ENCODE measurements at places on chromosomes 11 and 22. TPM values are rescaled to one million over a fixed set of nuclear protein-coding genes. Genes with fewer than 3 reads are reported as not detected.

ASPHD2 gene
- 13.1 TPM for total RNA-seq

SMC1B gene
- total RNA-seq = 0.38 TPM

RAG2 gene
- total RNA-seq = not detected

NCR3LG1 gene
- total RNA-seq = 6.0 TPM

MS4A1 gene
- total RNA-seq = 0.70 TPM

DRAP1 gene
- 94.6 TPM for total RNA-seq

MS4A8 gene
- not detected for total RNA-seq

IGSF9B gene
- total RNA-seq = 15.2 TPM

MMP10 gene
- total RNA-seq = not detected
